ENCODE measurements at places on chromosomes 7 and 10.

DNA sequence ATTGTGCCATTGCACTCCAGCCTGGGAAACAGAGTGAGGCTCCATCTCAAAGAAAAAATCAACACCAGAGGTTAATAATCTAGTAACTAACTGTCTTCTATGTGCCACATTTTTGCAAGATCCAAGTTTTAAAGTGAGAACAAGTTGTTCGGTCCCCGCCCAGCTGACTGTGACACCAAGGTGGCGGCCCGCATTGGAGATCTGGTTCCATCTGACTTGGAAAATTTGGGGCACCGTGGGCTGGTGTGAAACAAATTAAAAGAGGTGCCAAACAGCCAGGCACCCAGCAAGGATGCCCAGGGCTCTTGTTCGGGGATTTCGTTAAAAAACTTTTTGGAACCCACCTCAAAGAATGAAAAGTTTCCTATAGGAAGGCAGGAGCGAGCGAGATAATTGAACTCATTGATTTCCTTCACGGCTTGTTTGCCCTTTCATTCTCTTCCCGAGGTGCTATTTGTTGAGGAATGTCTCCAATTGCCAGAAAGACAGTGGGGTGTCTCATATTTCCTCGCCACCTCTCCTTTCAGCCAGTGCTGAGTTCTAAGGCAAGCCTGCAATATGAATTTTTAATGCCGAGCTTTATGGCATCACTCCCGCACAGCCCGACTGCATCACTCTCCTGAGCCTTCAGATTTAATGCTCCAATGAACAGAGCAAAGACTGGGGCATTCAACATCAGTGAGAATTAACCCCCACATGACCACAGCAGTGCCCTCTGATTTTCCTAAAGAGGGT is 156.9 kb upstream of the SH2B2 start:
- peak; percentile 78 for DNase-seq

- peak; percentile 1 for DNase-seq
These were observed 180.5 kb upstream of the GALNT17 start for GRCh38 chr7:70951271-70951962.

DNA sequence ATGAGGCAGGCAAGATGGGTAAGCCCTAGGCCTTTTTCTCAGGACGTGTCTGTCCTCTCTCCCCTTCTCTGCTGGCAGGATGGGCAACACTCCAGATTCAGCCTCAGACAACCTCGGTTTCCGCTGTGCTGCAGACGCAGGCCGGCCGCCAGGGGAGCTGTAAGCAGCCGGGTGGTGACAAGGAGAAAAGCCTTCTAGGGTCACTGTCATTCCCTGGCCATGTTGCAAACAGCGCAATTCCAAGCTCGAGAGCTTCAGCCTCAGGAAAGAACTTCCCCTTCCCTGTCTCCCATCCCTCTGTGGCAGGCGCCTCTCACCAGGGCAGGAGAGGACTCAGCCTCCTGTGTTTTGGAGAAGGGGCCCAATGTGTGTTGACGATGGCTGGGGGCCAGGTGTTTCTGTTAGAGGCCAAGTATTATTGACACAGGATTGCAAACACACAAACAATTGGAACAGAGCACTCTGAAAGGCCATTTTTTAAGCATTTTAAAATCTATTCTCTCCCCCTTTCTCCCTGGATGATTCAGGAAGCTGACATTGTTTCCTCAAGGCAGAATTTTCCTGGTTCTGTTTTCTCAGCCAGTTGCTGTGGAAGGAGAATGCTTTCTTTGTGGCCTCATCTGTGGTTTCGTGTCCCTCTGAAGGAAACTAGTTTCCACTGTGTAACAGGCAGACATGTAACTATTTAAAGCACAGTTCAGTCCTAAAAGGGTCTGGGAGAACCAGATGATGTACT is 13.1 kb downstream of the PHKG1 start:
- no peak for DNase-seq

GRCh38 chr7:48141521-48141920 is 29.7 kb upstream of the ABCA13 start:
- no peak for DNase-seq

DNA sequence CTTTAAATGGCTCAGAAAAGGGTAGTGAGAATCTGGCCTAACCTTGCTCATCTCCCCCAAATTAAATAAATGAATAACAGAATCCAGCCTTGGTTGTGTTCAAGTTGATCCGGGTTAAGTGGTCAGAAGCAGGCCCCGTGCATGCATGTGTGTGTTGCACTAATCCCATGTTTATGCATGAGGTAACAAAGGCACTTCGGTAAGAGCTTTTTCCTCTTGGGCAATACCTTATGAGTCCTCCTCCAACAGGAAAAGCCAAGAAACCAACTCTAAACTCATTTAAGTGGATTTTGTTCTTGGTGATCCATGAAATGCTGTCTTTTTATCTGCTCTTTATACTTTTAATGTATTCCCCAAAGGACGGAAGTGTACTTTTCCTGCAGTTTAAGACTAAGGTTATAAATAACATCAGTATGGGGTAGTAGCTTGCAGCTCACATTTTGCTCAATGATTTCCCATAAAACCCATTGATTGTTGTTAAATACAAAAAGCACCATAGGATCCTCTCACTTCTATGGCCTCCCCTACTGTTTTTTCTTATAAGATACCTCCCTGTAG is 104.9 kb upstream of the YAE1 start:
- no peak for DNase-seq

Measured in RCC 7860 (cell line).